Activated gamma-delta T cell (primary cell): ENCODE measurements at places on chromosomes 13 and 19.

DNA sequence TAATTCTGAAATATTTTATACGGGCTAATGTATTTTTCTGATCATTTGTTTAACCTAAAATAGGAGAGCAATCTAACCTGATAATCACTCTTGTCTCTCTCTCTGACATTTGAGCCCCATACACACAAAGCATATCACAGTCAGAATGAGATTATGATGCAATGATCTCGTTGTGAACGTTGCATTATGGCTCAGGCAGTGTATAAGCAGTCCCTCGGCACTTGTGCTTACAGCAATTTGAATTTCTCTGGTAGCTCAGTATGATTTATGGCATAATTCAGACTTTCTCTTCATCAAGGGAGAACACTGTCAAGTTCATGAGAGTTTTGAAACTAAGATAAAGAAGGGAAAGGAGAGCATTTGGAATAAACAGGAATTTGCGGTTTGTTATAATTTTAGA, 256.1 kb downstream of the DACH1 start:
- no peak for DNase-seq

DNA sequence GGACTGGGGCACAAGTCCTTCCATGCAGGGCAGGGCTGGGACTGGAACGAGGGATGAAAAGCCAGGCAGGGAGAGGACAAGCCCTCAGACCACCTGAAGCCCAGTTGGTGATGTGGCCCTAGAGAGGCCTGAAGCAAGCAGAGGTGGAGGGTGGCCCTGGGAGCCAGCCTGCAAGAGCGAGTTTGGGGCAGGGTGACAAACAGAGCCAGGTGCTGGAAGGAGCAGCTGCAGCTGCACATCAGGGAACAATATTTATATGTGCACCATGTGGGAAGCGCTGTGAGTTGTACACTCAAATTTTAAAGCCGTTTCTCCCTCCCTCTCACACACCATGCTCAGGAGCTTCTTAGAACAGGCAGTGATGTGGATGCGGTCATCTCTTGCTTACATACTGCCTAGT, 67.8 kb downstream of the FGF9 start:
- no peak for DNase-seq

DNA sequence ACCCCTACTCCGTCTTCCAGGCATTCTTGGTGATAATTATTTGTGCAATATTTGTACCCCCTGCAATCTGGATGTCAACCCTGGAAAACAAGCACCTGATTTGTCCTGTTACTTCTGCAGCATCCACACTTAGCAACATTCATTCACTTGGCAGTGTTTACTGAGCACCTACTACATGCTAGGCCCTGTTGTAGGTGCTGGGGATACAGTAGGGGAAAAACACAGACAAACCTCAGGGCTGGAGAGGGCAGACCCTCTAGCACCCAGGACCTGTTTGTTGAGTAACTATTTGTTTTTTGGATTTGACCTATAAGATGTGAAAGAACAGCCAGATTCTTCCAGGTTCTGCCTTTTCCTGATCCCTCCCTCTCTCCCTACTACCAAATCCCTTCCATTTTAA, 9.5 kb downstream of the NECTIN2 start:
- no peak for DNase-seq

- DNase-seq, result no peak
Measured at GRCh38 chr19:39315933-39316332, 4.7 kb downstream of the LRFN1 start.

DNA sequence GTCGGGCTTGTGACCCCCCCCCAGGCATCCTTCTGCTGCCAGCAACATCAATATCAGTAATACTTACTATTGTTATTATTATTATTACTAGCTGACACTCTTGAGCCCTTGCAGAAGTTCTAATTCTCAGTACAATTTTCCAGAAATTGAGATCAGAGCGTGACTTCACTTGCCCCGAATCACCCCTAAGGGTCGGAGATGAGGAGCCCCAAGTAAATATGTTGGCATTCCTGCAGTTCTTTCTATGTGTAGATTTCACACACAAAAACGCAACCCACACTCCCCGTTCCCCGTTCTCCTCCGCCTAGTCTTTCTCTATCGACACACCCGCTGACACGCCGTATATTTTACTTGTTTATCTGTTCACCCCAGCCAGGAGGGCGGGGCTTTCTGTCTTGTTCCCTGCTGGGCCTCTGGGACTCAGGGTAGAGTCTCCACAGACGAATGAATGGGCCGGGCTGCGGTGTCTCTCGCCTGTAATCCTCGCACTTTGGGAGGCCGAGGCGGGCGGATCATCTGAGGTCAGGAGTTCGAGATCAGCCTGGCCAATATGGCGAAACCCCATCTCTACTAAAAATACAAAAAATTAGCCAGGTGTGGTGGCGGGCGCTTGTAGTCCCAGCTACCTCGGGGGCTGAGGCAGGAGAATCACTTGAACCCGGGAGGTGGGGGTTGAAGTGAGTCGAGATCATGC, 14.7 kb downstream of the TLE5 start:
- no peak for DNase-seq

DNA sequence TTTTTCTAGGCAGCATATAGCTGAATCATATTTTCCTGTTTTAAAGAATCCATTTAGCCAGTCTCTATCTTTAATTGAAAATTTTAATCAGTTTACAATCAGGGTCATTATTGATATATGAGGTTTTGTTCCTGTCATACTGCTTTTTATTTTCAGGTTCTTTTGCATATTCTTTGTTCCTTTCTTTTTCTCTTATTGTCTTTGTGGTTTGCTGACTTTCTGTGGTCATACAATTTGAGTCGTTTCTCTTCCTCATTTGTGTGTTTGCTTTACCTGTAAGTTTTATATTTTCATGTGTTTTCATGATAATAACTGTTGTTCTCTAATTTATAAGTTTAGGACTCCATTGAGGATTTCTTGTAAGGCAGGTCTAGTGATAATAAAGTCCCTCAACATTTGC, 812.6 kb downstream of the DACH1 start:
- DNase-seq, result no peak

DNA sequence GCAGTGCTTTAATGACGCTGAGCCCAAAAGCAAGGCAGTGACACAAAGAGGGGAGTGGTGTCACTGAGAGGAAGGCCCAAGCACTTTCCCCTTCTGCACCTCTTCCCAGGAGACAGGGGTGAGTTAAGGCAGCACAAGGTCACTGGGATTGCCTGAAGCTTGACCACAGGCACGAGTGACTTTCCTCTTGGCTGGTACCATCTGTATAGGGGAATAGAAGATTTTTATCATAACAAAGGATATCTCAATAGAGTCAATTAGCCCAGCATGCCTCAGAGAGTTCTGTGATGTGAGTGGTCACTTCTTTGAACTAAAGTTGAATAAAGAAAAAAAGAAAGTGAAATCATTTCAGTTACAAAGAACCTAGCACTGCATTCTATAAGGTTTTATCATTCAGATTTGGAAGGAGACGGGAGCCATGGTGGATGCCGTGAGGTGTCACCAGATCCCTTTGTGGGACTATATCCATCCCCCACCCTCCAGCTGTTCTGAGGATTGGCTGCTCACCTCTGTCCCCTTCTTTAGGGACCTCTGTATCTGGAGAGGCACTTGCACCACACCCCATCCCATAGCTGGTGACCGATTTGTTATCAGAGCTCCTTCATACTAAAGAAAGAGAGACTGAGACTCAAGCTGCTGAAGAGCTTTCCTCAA, 291.2 kb downstream of the DCT start:
- DNase-seq, result no peak

DNA sequence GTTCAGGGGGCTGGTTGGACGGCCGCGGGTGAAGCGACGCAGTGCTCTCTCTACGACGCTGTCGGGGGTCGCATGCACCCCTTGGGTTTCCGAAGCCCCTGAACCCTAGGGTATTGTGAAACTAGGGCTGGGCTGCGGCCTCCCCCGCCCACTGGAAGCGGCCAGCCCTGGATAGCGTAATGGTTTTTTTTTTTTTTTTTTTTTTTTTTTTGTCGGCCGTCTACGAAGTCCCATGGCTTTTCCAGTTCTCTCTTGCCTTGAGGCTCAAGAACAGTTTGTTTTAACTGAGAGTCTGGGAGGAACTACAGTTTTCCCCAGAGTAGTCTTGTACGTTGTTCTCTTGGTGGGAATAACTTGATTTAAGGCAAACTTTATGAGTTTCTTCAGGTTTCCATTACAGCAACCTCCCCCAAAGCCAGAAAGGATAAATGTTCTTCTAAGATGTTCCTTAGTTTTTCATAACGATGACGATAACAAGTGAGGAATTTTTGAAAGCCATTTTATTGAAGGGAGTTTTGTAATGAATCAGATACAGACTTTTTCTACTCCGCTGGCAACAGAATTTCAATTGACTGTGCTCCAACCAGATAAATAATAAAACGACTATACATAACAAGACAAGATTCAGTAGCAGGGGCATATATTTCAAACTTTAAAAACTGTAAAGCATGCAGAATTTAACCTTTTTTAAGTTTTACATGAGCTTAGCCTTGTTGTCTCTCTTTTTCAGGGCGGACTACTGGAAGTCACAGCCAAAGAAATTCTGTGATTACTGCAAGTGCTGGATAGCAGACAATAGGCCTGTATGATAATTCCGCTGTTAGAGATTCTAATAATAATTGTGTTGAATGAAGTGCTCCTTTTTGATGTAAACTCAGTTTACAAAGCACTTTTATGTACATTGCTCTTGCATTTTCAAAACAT, 867 bp downstream of the WBP4 start:
- DNase-seq, result no peak
